ENCODE measurements at places on chromosomes 12 and 14.

- peak; percentile 5 for DNase-seq
Observed at GRCh38 chr12:70049596-70050360, 193.5 kb upstream of the CNOT2 start.

DNA sequence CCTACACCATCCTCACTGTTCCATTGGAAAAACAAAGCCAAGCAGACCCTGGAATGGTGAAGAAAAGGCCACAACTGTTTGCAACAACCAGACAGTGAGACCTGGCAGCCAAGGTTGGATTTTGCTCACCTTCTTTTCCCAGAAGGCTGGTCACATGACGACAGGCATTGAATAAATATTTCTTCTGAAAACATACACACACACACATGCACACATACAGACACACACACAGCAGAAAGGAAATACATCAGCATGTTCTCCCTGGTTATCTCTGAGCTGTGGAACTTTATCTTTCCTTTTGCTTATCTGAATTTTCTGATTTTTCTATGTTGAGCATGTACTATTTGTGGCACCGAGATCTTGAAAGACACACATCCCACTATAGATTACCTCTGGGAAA lies 38.0 kb upstream of the CCDC60 start:
- DNase-seq = no peak

- no peak for DNase-seq
Observed at GRCh38 chr14:101464310-101464983, 96.8 kb upstream of the DIO3 start.

GRCh38 chr14:63472986-63473788 lies 70.0 kb downstream of the PPP2R5E start:
- no peak for DNase-seq

DNA sequence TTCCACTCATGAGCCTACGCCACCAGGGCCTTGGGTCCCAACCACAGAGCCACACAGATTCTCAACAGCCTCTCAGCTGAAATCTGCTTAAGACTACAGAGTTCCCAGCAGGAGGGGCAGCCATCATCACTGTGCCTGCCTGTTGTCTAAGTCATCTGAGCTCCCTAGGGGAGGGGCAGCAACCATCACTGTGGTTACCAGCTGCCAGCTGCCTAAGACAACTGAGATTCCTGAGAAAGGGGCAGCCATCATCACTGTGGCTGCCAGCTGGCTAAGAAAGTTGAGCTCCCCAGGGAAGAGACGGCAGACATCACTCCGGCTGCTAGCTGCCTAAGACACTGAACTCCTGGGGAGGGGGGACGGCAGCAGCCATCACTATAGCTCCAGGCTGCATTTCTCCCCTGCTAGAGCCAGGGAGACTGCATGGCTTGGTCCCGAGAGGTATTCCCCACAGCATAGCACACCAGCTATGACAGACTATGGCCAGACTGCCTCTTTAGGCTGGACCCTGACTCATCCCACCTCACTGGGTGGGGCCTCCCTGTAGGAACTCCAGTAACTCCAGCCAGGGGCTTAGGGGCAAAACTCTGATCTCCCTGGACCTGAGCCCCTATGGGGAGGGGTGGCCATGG lies 37.2 kb upstream of the C14orf132 start:
- DNase-seq = no peak

GRCh38 chr12:40691913-40692764 lies at the start of gene CNTN1:
TSS of gene CNTN1 (plus strand) at chr12:40692439.
- DNase-seq = no peak

DNA sequence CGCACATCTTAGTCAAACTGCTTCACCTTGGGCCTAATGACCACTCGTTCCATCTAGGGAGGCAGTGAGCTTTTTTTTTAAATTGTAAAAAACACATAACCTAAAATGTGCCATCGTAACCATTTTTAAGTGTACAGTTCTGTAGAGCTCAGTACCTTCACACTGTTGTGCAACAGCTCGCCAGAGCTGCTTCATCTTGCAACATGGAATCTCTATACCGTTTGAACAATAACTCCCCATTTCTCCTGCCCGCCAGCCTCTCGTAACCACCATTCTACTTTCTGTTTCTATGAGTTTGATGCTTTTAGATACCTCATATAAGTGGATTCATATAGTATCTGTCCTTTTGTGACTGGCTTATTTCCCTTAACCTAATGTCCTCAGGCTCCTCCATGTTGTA lies 196.2 kb downstream of the CHST11 start:
- DNase-seq = no peak

DNA sequence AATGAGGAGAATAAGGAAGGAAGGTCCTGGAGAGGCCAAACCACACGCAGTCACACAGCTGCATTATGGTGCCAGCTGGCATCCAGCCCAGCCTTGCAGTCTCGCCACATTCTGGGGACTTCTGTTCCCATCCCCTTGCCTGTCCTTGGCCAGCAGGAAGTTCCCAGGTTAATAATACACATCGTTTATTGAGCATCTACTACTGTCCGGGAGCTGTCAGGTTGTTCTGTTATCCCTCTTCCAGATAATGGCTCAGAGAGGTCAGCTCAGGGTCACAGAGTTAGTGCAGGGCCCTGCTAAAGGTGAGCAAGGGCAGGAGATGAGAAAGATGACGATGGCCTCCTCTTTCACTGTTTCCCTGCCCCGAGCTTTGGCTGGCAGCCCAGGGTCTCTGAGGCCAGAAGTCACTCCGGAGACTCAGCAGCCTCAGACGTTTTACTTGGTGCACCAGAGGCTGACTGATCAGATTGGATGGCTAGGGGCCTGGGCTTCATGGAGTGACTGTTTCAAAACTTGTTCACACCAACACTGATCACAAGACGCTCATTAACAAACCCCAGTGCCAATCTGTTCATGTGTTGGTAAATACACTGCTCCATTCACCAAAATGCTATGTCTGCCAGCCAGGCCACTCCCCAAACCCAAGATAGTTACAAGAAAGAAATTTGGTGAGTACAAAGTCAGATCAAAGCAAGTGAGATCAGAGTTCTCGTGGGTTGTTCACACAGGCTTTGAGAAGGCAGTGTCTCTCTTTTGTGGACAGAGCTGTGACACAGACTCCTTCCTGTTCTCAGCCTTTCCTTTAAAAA lies 79.2 kb downstream of the B4GALNT3 start:
- peak; percentile 17 for DNase-seq

- DNase-seq = no peak
Observed at GRCh38 chr12:130391186-130391585, 53.5 kb downstream of the PIWIL1 start.

DNA sequence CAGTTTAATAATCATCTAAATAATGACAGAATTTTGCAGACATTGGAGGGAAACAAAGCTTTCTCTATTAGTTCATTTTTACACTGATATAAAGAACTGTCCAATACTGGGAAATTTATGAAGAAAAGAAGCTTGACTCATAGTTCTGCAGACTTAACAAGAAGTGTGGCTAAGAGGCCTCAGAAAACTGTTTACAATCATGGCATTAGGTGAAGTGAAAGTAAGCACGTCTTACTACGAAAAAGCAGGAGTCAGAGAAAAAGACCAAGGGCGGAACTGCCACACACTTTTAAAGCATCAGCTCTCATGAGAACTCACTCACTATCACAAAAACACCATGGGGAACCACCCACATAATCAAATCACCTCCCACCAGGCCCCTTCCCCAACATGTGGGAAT lies 804.4 kb downstream of the FLRT2 start:
- DNase-seq = no peak

DNA sequence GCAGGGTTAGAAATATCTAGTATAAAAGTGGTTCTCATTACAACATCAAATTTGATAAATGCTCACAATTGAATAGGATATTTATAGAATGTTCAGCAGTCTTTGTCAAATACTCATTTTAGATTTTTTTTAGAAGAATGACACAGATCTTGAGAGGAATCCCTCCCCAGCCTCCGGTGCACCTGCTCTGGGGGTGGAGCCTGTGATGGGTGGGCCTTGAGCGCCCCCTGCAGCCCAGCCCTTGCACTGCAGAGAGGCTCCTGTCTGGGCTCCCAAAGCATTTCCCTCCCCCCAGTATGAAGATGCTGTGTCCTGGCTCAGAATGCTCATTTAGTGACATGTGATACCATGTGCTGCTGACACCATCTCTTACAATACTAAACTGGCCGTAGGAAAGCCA lies 792.3 kb downstream of the TMEM121 start:
- DNase-seq = no peak

- DNase-seq = no peak
Observed at GRCh38 chr12:91920276-91920675, 225.4 kb downstream of the BTG1 start.

GRCh38 chr12:91766454-91766853 lies 379.2 kb downstream of the BTG1 start:
- DNase-seq = no peak

GRCh38 chr12:27177706-27178105 lies 66.4 kb upstream of the STK38L start:
- no peak for DNase-seq

DNA sequence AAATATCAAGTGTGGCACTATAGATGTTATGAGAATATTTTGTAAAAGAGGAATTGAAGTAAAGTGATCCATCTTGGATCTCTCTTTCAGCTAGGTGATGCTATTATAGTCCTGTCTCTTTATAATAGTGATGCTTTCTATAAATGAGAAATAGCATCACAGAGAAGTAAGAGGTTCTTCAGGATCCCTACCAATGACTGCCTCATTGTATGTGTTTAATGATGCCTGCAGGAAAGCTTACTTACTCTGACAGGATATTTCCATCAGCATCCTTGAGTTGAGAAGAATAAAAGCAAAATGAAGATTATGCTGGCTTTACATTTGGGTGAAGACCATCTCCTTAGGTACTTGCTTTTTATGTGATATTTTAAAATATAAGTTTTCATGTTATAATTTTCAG lies 846.0 kb upstream of the LRFN5 start:
- DNase-seq = no peak

GRCh38 chr12:31321186-31321896 lies 4.6 kb downstream of the SINHCAF start:
- no peak for DNase-seq

GRCh38 chr12:28164644-28165275 lies 25.5 kb upstream of the CCDC91 start:
- DNase-seq = no peak

DNA sequence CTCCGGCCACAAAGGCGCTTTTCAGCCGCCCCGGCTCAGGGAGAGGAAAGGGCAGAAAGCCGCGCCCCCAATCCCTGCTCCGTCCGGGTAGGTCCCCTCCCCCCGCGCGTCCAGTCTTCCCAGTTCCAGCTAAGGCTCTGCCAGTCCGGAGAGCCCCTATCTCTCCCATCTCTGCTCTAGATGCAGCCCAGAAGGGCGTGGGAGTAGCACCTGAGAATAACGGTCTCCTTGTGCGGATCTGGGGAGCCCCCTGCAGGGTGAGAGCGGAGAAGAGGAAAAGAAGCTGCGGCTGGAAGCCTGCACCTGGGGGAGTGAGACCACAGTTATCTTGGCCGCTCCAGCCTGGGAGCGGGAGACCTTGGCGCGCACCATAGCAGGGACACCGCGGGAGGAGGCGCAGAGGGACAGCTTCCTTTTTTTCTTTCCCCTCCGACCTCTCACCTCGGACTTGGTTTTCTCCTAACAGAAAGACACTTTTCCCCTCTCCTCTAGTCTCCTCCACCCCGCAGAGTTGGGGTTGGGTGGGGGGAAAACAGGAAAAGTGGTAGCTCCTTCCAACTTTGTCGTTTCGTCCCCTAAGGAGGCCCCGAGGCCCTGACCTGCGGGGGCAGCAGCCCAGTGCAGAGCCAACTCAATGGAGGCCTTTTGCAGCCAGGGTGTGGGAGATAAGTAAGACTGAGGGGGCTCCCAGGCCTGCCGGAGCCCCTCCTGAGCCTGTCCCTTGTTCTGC lies 2.4 kb downstream of the DHH start:
- DNase-seq = no peak

- no peak for DNase-seq
Observed at GRCh38 chr12:105729926-105730325, 399.4 kb downstream of the C12orf75 start.

DNA sequence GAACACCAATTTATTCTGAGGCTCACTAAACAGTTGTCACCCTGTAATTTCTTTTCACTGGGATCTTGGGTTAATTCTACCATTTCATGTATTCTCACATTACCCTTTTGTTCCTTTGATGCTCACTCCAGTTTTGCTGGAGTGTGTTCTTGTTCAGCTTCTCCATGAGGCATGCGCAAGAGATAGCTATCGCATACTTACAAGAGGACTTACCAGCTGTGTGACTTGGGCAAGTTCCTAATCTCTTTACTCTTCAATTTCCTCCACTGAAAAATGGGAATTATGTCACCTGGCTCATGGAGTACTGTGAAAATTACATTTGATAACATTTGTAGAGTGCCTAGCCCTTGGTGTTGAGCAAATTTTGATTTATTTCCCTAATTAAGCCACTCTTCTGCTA lies 56.5 kb upstream of the JDP2 start:
- no peak for DNase-seq

DNA sequence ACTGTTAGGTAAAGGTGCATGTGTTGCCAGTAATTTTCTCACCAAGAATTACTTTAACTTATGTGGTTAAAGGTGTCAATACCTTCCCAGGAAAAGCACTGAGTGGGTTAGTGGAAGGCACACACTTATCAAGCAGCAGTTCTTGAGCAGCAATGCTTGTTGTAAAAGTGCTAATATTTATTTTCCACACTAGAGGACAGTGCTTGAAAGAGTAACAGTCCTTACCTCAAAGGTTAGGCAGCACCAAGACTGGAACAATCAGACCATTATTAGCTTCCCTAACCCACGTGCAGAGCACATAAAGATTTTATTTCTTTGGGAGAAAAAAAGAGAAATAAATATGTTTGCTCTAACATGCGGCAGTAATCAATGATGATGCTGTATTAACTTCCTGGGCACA lies 48.8 kb upstream of the KRR1 start:
- no peak for DNase-seq

DNA sequence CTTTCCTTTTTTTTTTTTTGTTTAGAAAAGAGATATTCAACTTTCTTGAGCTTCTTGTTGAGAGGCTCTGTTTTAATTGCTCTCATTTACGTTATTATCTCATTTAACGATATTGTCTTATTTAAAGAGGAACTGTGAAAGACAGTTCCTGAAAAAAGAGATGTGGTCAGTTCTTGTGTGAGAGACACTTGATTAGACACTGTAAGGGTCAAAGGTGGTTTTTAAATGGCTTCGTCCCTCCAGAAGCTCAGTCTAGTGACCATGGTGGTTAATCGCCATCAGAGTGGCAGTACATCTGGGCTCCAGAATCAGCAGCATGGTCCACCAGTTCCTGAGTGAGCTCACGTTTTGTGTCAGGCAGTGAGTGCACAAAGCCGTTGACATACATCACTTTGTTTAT lies 57.9 kb upstream of the KCNA5 start:
- DNase-seq = no peak

DNA sequence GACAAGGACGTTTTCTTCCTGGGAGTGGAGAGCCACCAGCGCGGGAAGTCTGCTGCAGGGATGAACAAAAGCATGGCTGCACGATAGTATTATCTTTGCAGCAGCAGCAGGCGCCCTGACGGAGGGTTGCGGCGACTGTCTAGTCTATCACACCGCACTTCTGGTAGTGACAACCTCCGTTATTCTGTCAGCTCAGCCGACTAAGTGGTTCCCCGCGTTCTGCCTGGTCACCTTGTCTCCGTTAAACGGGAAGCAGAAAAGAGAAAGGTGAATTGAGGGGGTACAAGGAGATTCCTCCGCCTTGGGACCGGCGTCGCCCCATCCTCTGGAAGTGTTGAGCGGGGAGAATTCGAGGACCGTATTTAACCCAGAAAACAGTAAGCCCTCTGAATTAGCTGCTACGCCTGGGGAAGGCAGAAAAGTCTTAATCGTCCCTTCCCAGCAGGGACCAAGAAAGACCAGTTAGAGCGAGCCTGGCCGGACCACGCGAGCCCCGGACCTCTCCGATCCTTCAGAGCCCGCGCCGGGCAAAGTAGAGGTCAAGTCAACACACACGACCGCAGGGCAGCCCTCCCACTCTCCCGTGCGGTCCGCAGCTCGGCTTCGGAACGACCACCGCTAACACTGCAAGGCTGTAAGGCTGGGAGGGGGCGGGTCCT lies 536 bp upstream of the DAAM1 start:
- peak; percentile 4 for DNase-seq

GRCh38 chr12:77062846-77063461 lies 2.4 kb downstream of the E2F7 start:
- no peak for DNase-seq
